ENCODE measurements at places on chromosomes 3 and 15. TPM values are rescaled to one million over a fixed set of nuclear protein-coding genes. Genes with fewer than 3 reads are reported as not detected.
A peak's percentile ranks its signal among the peaks of the same experiment; 100 is the strongest.

DNA sequence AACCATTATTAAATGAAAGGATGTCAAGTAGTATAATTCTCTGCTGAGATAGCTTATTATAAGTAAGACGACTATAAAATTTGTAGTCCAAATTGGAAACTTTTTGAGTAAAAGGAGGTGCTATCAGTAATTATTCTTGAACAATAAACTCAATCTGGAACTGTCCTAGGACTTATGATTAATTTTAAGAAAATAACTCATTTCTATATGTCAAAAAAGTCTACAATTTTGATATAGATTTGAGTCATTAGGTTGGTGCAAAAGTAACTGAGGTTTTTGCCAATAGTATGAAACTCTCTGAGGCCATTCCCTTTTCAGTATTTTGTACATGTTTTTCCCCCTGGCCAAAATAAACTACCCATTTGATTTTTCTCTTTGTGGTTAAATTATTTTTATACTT is 41.0 kb downstream of the LEKR1 start:
- H3K4me1 ChIP-seq, result no peaks in the 10 kb centered on the region
- no peaks in the 10 kb centered on the region for H3K36me3 ChIP-seq
- H3K4me3 ChIP-seq, result no peak overlapping the region
- no peaks in the 10 kb centered on the region for H3K27me3 ChIP-seq
- DNase-seq, result no peak
- no peak overlapping the region for H3K27ac ChIP-seq

DALRD3 gene
- total RNA-seq, result 45.8 TPM

DNA sequence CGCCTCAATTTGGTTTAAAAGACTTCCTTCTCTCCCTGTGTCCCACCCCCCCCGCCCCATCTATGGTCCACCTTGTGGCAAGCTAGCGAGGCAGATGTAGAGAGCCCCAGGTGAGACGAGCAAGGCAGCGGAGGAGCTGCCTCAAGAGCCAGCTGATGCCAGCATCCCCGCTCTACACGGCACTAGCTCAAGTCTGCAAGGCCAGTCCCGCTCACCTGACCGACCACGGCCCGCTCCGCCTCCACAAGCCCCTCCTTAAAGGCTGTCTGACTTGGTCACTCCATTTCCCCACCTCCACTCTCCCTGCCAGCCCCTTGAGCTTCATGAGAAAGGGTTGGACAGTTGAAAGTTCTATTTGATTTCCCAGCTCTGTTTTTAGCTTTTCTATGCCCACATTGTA is 56.2 kb upstream of the IGF1R start:
- H3K27me3 ChIP-seq, result peaks cover 26% of the 10 kb centered on the region
- no peak overlapping the region for H3K27ac ChIP-seq
- H3K4me3 ChIP-seq, result no peak overlapping the region
- H3K36me3 ChIP-seq, result no peaks in the 10 kb centered on the region
- H3K4me1 ChIP-seq, result no peaks in the 10 kb centered on the region
- no peak for DNase-seq

GRCh38 chr3:62236016-62236415 is 137.3 kb downstream of the FEZF2 start:
- no peak overlapping the region for H3K27ac ChIP-seq
- H3K4me3 ChIP-seq, result no peak overlapping the region
- DNase-seq, result no peak
- H3K27me3 ChIP-seq, result no peaks in the 10 kb centered on the region
- H3K4me1 ChIP-seq, result peaks cover 20% of the 10 kb centered on the region
- no peaks in the 10 kb centered on the region for H3K36me3 ChIP-seq

GRCh38 chr3:189625071-189625470 is 6.1 kb upstream of the TP63 start:
- no peak overlapping the region for H3K27ac ChIP-seq
- no peaks in the 10 kb centered on the region for H3K36me3 ChIP-seq
- H3K4me1 ChIP-seq, result no peaks in the 10 kb centered on the region
- DNase-seq, result no peak
- no peak overlapping the region for H3K4me3 ChIP-seq

THBS1 gene
- 1,984 TPM for total RNA-seq

DNA sequence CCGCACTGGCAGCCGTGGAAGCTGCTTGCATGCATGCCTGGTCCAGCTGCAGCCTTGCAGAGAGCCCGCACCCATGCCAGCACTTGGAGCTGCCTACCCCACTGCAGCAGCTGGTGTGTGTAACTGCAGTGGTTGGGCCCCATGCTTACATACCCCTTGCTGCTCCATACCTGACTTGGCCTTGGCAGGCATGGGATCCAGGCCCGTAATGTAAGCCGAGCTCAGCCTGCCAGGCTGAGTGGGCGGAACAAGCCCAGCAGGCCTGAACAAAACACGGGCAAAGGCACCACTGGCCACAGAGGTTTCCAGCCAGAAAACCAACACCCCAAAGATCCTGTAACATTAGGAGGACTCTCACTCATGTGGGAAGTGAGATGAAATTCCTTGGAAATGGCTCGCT is 48.3 kb downstream of the SLC6A20 start:
- DNase-seq, result no peak
- no peaks in the 10 kb centered on the region for H3K4me1 ChIP-seq
- no peaks in the 10 kb centered on the region for H3K27me3 ChIP-seq
- H3K36me3 ChIP-seq, result no peaks in the 10 kb centered on the region
- no peak overlapping the region for H3K4me3 ChIP-seq

DNA sequence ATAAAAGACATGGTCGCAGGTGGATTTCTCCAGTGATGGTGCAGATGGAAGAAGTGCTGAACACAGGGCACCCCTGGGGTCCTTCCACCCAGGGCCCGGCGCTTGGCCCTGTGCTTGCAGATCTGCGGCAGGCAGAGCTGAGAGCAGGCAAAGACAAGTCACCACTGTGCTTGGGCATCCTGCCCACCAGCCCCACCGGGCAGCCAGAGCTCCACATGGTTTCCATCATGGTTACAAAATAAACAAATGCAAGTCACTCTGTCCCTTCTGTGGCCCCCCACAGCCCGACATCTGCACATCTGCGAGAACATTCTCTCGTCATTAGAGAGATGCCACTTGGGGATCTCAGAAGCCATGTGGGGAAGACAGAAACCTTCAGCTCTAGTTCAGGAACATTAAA is 37.6 kb upstream of the SFMBT1 start:
- no peaks in the 10 kb centered on the region for H3K27me3 ChIP-seq
- no peak for DNase-seq
- H3K4me3 ChIP-seq, result no peak overlapping the region
- H3K4me1 ChIP-seq, result no peaks in the 10 kb centered on the region
- no peaks in the 10 kb centered on the region for H3K36me3 ChIP-seq

THOC7 gene
- total RNA-seq, result 77.4 TPM

DNA sequence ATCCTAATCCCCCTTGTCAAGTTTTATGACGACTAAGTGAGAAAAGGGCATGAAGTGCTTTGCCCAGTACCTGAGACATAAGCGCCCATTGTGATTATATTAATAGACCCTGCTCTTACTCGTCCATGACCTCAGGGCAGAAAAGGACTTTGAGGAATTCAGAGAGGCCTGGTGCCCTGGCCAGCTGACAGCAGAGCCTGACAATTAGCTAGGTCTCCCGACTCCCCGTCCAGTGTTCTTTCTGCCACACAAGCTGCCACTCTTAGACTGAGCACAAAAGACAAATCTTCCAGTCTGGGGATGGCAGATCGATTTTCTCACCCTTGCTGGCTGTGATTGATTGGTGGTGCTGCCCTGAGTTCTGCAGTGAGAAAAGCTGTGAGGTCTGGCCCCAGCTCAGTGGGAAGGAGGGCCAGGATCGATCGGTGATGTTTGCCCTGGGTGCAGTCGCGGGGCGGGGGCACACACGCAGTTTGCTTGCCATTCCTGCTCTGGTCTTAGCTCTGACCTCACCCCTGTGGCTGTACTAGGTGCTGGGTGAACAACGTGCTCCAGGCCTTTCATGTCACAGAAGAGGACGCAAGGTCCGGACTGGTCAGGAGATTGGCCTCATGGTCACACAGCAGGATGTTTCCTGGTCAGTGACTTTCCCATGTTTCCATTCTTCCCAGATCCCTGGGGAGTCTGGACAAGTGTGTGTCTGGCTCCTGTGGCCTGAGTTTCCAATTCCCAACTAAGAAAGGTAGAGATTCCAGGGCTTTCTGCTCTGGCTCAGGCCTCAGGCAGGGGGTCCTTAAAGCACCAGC is 67.4 kb upstream of the TLE3 start:
- peak overlapping the region; percentile 34 for H3K27ac ChIP-seq
- H3K4me3 ChIP-seq, result no peak overlapping the region
- no peak for DNase-seq
- no peaks in the 10 kb centered on the region for H3K36me3 ChIP-seq

DNA sequence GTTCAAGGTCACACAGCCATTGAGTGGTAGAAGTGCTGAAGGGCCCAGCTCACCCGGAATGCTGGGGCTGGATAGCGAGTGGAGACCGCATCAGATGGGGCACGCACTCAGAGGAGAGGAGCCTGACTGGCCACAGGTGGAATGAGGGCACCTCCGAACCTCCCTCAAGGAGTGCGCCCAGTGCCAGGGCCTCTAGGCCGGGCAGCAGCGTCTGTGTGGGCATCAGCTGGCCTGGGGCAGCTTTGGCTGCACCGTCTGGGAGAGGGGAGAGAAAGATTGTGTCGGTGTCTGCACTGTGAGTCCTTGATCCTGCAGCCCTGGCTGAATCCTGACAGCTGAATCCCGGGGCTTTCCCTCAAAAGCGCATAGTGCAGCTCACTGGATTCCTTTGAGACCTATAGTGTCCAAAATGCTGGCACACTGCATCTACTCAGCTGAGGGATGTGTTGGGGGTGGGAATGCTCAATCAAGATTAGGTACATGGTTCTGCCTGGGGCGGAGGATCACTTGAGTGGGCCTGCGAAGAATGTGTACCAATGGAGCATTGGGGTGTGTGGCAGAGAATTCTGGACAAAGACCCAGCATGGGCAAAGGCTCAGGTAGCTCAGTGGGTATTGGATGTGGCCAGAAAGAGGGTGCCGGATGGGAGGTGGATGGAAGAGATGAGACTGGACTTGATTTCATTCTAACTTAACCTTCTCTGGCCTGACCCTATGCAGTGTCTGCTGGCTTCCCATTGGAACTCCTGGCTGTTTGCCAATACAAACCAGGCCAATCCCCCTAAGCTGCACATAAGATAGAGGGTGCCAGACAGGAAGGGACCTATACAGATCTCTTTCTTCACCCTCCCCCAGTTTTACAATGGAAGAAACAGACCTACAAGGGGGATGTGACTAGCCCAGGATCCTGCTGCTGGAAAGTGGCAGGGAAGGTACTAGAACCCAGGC is 950 bp downstream of the ANKDD1A start:
- H3K36me3 ChIP-seq, result no peaks in the 10 kb centered on the region
- peaks cover 21% of the 10 kb centered on the region for H3K4me1 ChIP-seq
- no peak overlapping the region for H3K27ac ChIP-seq
- DNase-seq, result no peak

RAB6B gene
- 3.6 TPM for total RNA-seq

DNA sequence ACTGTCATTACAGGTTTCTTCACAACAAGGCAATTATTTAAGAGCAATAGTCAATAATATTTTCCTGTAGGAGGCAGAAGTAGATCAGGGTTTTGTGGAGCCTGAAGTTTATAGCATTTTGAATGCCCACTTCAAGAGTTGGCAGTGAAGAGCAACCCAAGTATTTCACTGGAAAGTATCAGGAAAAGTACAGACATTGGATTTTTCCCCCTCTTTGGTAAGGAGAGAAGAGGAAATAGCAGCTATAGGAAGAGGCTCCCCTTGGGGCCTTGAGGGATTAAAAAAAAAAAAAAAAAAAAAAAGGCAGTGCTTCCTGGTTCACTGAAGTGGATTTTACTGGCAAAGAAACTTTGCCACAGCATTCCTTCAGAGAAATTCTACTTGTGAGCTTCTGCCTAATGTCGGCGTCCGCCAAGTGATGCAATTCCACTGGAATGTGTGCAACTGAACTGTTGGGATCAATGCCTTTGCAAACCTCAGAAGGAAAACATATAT is 5.7 kb upstream of the CNTN6 start:
- no peaks in the 10 kb centered on the region for H3K36me3 ChIP-seq
- H3K4me1 ChIP-seq, result peaks cover 19% of the 10 kb centered on the region
- peak; percentile 52 for DNase-seq

- peaks cover 41% of the 10 kb centered on the region for H3K36me3 ChIP-seq
- H3K4me1 ChIP-seq, result peaks cover 42% of the 10 kb centered on the region
- H3K4me3 ChIP-seq, result no peak overlapping the region
- peak overlapping the region; percentile 83 for H3K27ac ChIP-seq
- DNase-seq, result no peak
- no peaks in the 10 kb centered on the region for H3K27me3 ChIP-seq
These were observed 56.5 kb upstream of the RASA2 start for GRCh38 chr3:141430316-141430715.

GPR156 gene
- total RNA-seq, result 0.78 TPM

GRCh38 chr15:69515508-69515907 is 62.9 kb downstream of the RPLP1 start:
- no peak overlapping the region for H3K4me3 ChIP-seq
- no peaks in the 10 kb centered on the region for H3K27me3 ChIP-seq
- H3K4me1 ChIP-seq, result no peaks in the 10 kb centered on the region
- H3K27ac ChIP-seq, result no peak overlapping the region

CCDC9B gene
- 19.3 TPM for total RNA-seq

DNA sequence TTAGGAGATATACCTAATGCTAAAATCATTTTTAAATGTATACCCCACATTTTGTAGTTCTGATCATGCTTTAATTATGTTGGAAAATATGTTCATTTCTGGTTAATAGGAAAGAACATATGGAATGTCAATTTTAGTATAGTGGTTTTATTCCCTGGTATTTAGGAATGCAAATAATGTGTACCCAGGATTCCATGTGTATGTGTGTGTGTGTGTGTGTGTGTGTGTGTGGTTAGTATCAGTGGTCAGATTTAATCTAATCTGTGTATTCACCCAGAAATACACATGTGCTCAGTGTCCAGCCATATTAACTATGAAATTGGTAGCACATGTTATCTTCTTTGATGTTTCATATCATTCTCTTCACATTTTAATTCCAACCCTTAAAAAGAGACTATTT is 233.5 kb upstream of the DCBLD2 start:
- no peak for DNase-seq
- no peak overlapping the region for H3K4me3 ChIP-seq
- no peak overlapping the region for H3K27ac ChIP-seq
- no peaks in the 10 kb centered on the region for H3K4me1 ChIP-seq

DNA sequence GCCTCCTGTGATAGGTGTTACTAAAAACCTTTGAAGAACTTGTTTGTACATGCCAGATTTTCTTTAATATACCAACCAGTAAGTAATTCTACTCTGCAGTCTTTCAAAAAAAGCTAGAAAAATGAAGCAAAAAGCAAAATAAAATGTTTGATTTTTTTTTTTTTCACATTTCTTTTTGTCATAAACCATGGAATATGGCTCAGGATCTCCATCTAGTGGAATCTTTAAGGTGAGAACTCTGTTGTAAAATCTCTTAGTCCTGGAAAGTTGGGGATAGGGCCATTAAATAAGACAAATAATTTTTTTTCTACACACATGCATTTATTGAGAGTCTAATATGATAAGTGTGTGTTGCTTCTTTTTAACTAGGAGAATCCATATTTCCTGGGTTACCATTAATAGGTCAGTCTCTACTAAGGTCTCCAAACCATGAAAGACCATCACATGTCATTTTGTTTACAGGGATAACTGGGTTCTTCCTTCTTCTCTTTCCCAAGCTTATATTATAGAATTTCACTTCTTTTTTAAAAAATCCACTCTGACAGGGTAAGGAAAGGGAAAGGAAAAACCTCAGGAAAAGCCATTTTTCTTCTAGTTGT is 84.6 kb downstream of the SLC9A9 start:
- H3K4me3 ChIP-seq, result no peak overlapping the region
- H3K27me3 ChIP-seq, result no peaks in the 10 kb centered on the region
- H3K4me1 ChIP-seq, result no peaks in the 10 kb centered on the region
- H3K36me3 ChIP-seq, result no peaks in the 10 kb centered on the region
- no peak for DNase-seq
- H3K27ac ChIP-seq, result no peak overlapping the region

- no peak overlapping the region for H3K4me3 ChIP-seq
- H3K27me3 ChIP-seq, result no peaks in the 10 kb centered on the region
- H3K4me1 ChIP-seq, result peaks cover 24% of the 10 kb centered on the region
- H3K27ac ChIP-seq, result no peak overlapping the region
- H3K36me3 ChIP-seq, result no peaks in the 10 kb centered on the region
These were observed 191.8 kb upstream of the CGNL1 start for GRCh38 chr15:57184502-57184901.

SEMA5B gene
- 6.7 TPM for total RNA-seq

Measured in tibial nerve (tissue), 4 donors.